H9 (cell line): ENCODE measurements at places on chromosomes 7 and 10. TPM values are rescaled to one million over a fixed set of nuclear protein-coding genes. Genes with fewer than 3 reads are reported as not detected.

OPALIN gene
- not detected in 2 replicates for total RNA-seq

CNTNAP2 gene
- 64.5 and 64.8 TPM in 2 replicates for total RNA-seq

PIK3AP1 gene
- 1.5 and 1.7 TPM in 2 replicates for total RNA-seq

SLC26A5 gene
- 0.11 TPM in 1 of 2 replicates, not detected in the other for total RNA-seq

FAM25G gene
- total RNA-seq = not detected in 2 replicates

SEMA3E gene
- total RNA-seq = 0.39 and 0.61 TPM in 2 replicates

OR9A2 gene
- total RNA-seq = not detected in 2 replicates

GPRIN2 gene
- 10.1 and 10.5 TPM in 2 replicates for total RNA-seq

PCDH15 gene
- total RNA-seq = 0.61 and 0.75 TPM in 2 replicates

ITGA8 gene
- not detected in 2 replicates for total RNA-seq

STX1A gene
- total RNA-seq = 9.3 and 10.1 TPM in 2 replicates

RNF32 gene
- 0.83 and 0.90 TPM in 2 replicates for total RNA-seq

CCDC136 gene
- 28.7 and 31.1 TPM in 2 replicates for total RNA-seq

LLCFC1 gene
- total RNA-seq = not detected in 2 replicates

PPP1R3C gene
- 1.1 and 1.2 TPM in 2 replicates for total RNA-seq

BRAF gene
- 29.6 and 32.9 TPM in 2 replicates for total RNA-seq

CNNM1 gene
- total RNA-seq = 0.33 and 0.35 TPM in 2 replicates

CLCN1 gene
- total RNA-seq = 0.11 and 0.13 TPM in 2 replicates

DNA sequence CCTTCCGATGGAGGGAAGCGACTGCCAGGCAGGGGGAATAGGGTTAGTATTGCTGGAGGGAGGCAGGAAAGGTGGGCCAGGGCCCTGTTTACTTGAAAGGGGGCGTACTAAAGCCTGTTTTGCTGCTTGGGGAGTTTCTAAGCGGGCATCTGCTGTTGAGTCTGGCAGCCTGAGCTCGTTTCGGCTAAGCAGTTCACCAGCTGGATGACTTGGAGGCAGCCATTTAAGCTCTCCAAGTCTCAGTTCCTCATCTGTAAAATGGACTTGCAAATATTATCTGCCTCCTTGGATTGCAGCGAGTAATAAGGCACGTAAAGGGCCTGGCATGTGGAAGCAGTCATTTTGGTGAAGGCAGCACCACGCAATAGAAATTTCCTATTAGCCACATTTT is 44.0 kb downstream of the LDB3 start:
- peak overlapping the region; percentile 85 for H3K4me3 ChIP-seq
- H3K36me3 ChIP-seq = no peaks in the 10 kb centered on the region
- H3K4me1 ChIP-seq = peaks cover 2% of the 10 kb centered on the region; the same call in 1 of the 2 replicates
- H3K27me3 ChIP-seq = no peaks in the 10 kb centered on the region
- no peak overlapping the region for H3K27ac ChIP-seq

- no peak overlapping the region for H3K27ac ChIP-seq
- H3K27me3 ChIP-seq = no peaks in the 10 kb centered on the region
- no peak overlapping the region for H3K4me3 ChIP-seq
- peaks cover 24% of the 10 kb centered on the region; the same call in 1 of the 2 replicates for H3K4me1 ChIP-seq
- H3K36me3 ChIP-seq = no peaks in the 10 kb centered on the region
Measured at GRCh38 chr10:103838862-103839518, 16.4 kb downstream of the SH3PXD2A start.

- no peaks in the 10 kb centered on the region for H3K27me3 ChIP-seq
- H3K4me1 ChIP-seq = peaks cover 6% of the 10 kb centered on the region; the same call in 1 of the 2 replicates
- H3K4me3 ChIP-seq = no peak overlapping the region
- H3K36me3 ChIP-seq = peaks cover 22% of the 10 kb centered on the region
Measured at GRCh38 chr7:47525066-47525623, 56.8 kb downstream of the TNS3 start.

GRCh38 chr10:52297747-52298146 is 16.3 kb upstream of the DKK1 start:
- H3K27ac ChIP-seq = no peak overlapping the region
- no peaks in the 10 kb centered on the region for H3K4me1 ChIP-seq
- no peak for DNase-seq
- no peaks in the 10 kb centered on the region for H3K36me3 ChIP-seq
- H3K4me3 ChIP-seq = no peak overlapping the region
- no peaks in the 10 kb centered on the region for H3K27me3 ChIP-seq

GRCh38 chr10:52434734-52435133 is 120.7 kb downstream of the DKK1 start:
- no peaks in the 10 kb centered on the region for H3K27me3 ChIP-seq
- H3K4me1 ChIP-seq = no peaks in the 10 kb centered on the region
- no peak overlapping the region for H3K27ac ChIP-seq
- no peaks in the 10 kb centered on the region for H3K36me3 ChIP-seq
- DNase-seq = no peak

- H3K36me3 ChIP-seq = peaks cover 76% of the 10 kb centered on the region
- H3K4me1 ChIP-seq = no peaks in the 10 kb centered on the region
- no peaks in the 10 kb centered on the region for H3K27me3 ChIP-seq
- no peak for DNase-seq
Measured at GRCh38 chr10:38043516-38043915, 33.0 kb downstream of the ZNF33A start.

DNA sequence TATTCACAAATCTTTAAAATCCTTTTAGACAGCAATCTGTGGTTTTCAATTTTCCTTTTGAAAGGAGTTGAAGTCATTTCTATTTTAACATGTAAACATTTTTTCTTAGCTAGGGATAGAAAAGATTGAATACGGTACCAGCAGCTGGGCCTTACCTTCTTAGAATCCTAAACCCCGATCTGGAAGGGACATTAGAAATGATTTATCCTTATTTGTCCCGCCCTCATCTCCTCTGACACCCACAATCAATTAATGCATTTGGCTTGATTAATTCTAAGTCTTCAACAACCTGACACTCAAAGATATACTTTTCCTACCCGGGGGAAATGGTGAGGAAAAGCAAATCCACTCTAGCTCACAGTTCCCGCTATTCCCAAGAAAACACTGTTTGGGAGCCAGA is 100.4 kb downstream of the SORCS1 start:
- no peaks in the 10 kb centered on the region for H3K27me3 ChIP-seq
- no peak overlapping the region for H3K4me3 ChIP-seq
- no peak overlapping the region for H3K27ac ChIP-seq

GRCh38 chr10:86411281-86411841 is 44.8 kb upstream of the GRID1 start:
- no peaks in the 10 kb centered on the region for H3K36me3 ChIP-seq
- H3K27me3 ChIP-seq = no peaks in the 10 kb centered on the region
- no peaks in the 10 kb centered on the region for H3K4me1 ChIP-seq
- DNase-seq = no peak
- no peak overlapping the region for H3K4me3 ChIP-seq
- H3K27ac ChIP-seq = no peak overlapping the region

- no peaks in the 10 kb centered on the region for H3K27me3 ChIP-seq
- H3K27ac ChIP-seq = peak overlapping the region; percentile 17
- peaks cover 2% of the 10 kb centered on the region; the same call in 1 of the 2 replicates for H3K4me1 ChIP-seq
- peaks cover 10% of the 10 kb centered on the region for H3K36me3 ChIP-seq
Measured at GRCh38 chr7:158861004-158861787, 4.8 kb downstream of the DYNC2I1 start.

DNA sequence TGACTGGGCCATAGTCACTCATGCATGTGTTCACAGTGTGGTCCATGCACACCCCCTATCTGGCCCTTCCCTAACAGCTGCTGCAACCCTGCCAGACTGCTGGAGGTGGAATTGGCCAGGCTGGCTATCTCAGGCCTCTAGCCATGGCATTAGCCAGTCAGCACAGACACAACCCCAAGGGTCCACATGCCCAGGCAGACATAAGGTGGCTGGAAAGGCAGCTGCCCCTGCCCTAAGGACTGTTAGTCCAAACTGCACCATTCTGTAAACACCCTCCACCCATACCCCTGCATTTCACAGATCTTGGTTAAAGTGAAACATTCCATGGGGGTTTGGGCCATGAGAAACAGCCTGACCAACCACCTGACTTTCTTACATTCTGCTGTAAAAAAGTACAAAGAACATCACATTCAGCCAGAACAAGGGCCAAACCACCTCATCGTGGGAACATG is 137.4 kb upstream of the KCNMA1 start:
- peaks cover 24% of the 10 kb centered on the region for H3K36me3 ChIP-seq
- DNase-seq = no peak
- H3K27ac ChIP-seq = no peak overlapping the region
- no peaks in the 10 kb centered on the region for H3K27me3 ChIP-seq
- no peak overlapping the region for H3K4me3 ChIP-seq

GRCh38 chr7:139232904-139233303 is 1.9 kb downstream of the UBN2 start:
- no peaks in the 10 kb centered on the region for H3K27me3 ChIP-seq
- H3K4me1 ChIP-seq = no peaks in the 10 kb centered on the region
- peak overlapping the region; percentile 96 for H3K4me3 ChIP-seq
- peaks cover 10% of the 10 kb centered on the region for H3K36me3 ChIP-seq
- DNase-seq = no peak

DNA sequence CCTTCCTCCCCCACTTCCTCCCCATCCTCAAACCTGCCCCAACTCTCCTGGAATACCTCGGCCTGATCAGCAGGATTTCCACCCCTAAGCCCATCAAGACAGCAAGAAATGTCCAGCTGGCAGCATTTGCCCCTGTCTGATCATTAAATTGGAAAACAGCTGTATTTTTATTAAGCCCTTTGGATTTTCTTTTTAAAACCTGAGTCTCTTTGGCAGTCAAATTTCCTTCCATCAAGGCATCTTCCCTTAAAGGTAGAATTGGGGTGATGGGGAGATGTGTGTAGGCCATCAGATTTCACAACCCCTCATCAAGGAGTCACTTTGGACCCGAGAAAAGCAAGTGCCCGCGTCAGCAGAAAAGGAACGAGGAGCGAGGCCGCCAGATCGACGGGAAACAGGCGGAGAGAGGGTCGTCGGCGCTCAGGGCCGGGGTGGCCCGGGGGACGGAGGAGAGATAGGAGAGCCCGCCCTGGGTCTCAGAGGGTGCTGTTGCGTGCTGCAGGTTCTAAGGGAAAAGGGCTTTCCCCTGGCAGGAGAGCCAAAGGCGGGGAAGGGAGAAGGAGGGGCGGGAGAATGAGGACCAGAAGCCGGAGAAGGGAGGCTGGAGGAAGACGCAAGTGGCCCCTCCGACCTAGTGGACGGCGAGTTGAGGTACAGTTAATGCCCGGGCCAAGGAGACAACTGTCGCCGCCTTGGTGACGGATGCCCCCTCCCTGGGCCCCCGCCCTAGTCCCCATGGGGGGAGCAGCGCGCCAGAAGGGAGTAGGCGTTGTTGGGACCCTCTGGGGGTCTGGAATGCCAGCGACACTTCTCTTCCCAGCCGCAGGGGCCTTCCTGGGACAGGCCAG is 11.5 kb upstream of the GATA3 start:
- peak; percentile 49 for DNase-seq
- no peaks in the 10 kb centered on the region for H3K36me3 ChIP-seq
- no peak overlapping the region for H3K27ac ChIP-seq
- H3K27me3 ChIP-seq = peaks cover 100% of the 10 kb centered on the region
- H3K4me1 ChIP-seq = peaks cover 1% of the 10 kb centered on the region; the same call in 1 of the 2 replicates
- H3K4me3 ChIP-seq = peak overlapping the region; percentile 60

DNA sequence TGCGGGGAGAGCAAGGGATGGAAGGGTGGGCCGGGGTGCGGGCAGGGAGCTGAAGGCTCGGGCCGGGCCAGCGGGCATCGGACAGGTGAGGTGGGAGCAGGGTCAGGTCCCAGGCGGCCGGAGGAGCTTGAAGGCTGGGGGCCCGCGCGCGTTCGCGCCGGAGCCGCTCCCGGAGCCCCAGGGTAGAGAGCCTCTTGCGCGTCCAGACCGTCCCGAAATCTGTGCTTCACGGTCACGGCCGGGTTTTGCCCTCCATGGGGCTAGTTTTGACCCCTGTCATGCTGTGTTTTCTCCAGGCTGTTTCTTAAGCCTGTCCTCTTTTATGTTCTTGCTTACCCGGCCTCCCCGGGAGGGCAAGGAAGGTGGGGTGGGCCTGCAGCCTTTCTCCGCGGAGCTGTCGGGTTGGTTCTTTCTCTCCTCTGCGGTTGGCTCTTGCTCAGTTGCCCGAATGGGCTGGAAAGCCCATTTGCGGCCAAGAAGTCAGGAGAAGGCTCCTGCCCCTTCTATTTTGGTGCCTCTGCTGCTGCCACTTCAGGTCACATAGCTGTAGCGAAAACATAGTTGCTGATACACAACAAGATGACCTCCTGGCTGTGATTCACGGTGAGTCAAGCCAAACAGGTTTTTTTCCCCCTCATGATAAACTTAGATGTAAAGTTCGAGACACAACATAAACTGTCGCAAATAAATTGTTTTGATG is 650 bp downstream of the UBE2D1 start:
- peak; percentile 37 for DNase-seq
- H3K4me3 ChIP-seq = peak overlapping the region; percentile 95
- H3K27ac ChIP-seq = no peak overlapping the region
- H3K27me3 ChIP-seq = no peaks in the 10 kb centered on the region

- no peak overlapping the region for H3K27ac ChIP-seq
- peaks cover 40% of the 10 kb centered on the region for H3K36me3 ChIP-seq
- no peaks in the 10 kb centered on the region for H3K27me3 ChIP-seq
- no peak overlapping the region for H3K4me3 ChIP-seq
- H3K4me1 ChIP-seq = no peaks in the 10 kb centered on the region; the same call in 1 of the 2 replicates
- no peak for DNase-seq
Measured at GRCh38 chr10:101609481-101609880, 21.4 kb downstream of the DPCD start.

DNA sequence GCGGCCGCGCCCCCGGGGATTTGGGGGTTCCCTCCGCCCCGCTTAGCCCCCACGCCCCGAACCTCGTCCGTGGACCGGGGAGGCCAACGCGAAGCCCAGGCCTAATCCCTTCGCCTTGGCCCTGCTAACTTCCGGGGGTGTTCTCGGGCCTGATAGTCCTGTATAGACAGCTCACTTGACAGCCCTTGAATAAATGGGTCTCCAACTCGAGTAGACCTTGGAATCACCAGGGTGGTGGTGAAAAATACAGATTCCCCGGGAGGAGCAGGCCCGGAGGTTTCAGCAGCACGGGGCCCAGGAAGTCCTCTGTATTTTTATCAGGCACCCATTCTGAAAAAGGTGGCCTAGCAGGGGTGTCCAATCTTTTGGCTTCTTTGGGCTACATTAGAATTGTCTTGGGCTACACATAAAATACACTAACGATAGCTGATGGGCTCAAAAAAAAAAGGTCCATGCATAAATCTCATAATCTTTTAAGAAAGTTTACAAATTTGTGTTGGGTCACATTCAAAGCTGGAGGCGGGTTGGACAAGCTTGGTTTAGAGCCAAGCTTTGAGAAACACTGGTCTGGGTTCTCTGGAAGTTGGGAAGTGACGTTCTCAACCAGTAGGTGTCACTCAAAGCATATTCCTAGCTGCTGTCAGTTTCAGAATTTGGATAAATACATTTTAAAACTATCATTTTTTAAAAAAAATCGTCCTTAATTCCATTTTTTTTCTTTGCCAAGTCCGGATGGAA is 221.7 kb downstream of the PHTF2 start:
- peaks cover 2% of the 10 kb centered on the region; the same call in 1 of the 2 replicates for H3K27me3 ChIP-seq
- H3K27ac ChIP-seq = no peak overlapping the region
- no peaks in the 10 kb centered on the region for H3K36me3 ChIP-seq
- H3K4me1 ChIP-seq = no peaks in the 10 kb centered on the region

GRCh38 chr10:114748241-114748640 is 73.3 kb upstream of the FHIP2A start:
- H3K4me3 ChIP-seq = no peak overlapping the region
- H3K4me1 ChIP-seq = no peaks in the 10 kb centered on the region
- no peaks in the 10 kb centered on the region; the same call in 2 of the 3 replicates for H3K36me3 ChIP-seq
- H3K27me3 ChIP-seq = no peaks in the 10 kb centered on the region

- H3K4me1 ChIP-seq = no peaks in the 10 kb centered on the region
- no peak for DNase-seq
- no peak overlapping the region for H3K27ac ChIP-seq
- H3K36me3 ChIP-seq = no peaks in the 10 kb centered on the region
Measured at GRCh38 chr10:69043931-69044531, 43.9 kb upstream of the SRGN start.

GRCh38 chr10:88901206-88901983 is 21.4 kb downstream of the STAMBPL1 start:
- no peak for DNase-seq
- no peaks in the 10 kb centered on the region for H3K36me3 ChIP-seq
- H3K4me3 ChIP-seq = no peak overlapping the region
